A549 treated with RU486 at 1 μM for 4 hours (cell line): ENCODE measurements at places on chromosomes 2 and 18. TPM values are rescaled to one million over a fixed set of nuclear protein-coding genes. Genes with fewer than 3 reads are reported as not detected.

Gene KIF1A
- 0.56 to 0.75 TPM (median 0.66 TPM) in 5 replicates for total RNA-seq

Gene DDX18
- 71.7 to 79.5 TPM (median 75.4 TPM) in 5 replicates for total RNA-seq

Gene RAB6D
- 0.09 TPM in 1 of 5 replicates, not detected in the others for total RNA-seq

Gene ADGRF3
- total RNA-seq, result 0.10 to 0.22 TPM (median 0.17 TPM) in 3 of 5 replicates, not detected in the others

Gene FSHR
- total RNA-seq, result 0.07 TPM in 1 of 5 replicates, not detected in the others

Gene LHCGR
- total RNA-seq, result not detected in 5 replicates

Gene RALB
- total RNA-seq, result 56.8 to 83.8 TPM (median 71.4 TPM) in 5 replicates

Gene CCDC68
- total RNA-seq, result 0.92 to 3.9 TPM (median 3.4 TPM) in 5 replicates

Gene CNNM3
- total RNA-seq, result 10.6 to 16.0 TPM (median 15.8 TPM) in 5 replicates

Gene CD226
- 0.08 to 0.10 TPM (median 0.09 TPM) in 3 of 5 replicates, not detected in the others for total RNA-seq

Gene BOLL
- total RNA-seq, result not detected in 5 replicates

Gene AOX1
- total RNA-seq, result 2.8 to 3.8 TPM (median 3.6 TPM) in 5 replicates

Gene STK16
- 27.5 to 32.6 TPM (median 31.0 TPM) in 5 replicates for total RNA-seq

Gene C2orf66
- 0.07 to 0.19 TPM (median 0.13 TPM) in 3 of 5 replicates, not detected in the others for total RNA-seq

Gene UGT1A8
- 0.06 to 0.13 TPM in 2 of 5 replicates, not detected in the others for total RNA-seq

Gene DPP4
- total RNA-seq, result 0.30 to 0.71 TPM (median 0.62 TPM) in 5 replicates

Gene GALM
- 17.5 to 21.1 TPM (median 17.7 TPM) in 5 replicates for total RNA-seq

Gene SPP2
- total RNA-seq, result not detected in 5 replicates

Gene ZDBF2
- total RNA-seq, result 0.59 to 1.6 TPM (median 1.3 TPM) in 5 replicates

Gene NDC80
- 8.5 to 17.2 TPM (median 14.1 TPM) in 5 replicates for total RNA-seq

Gene UGT1A7
- total RNA-seq, result 3.4 to 6.3 TPM (median 3.9 TPM) in 5 replicates

Gene TPO
- total RNA-seq, result 0.06 to 0.40 TPM (median 0.20 TPM) in 5 replicates

Gene DUSP19
- 0.17 to 0.87 TPM (median 0.45 TPM) in 5 replicates for total RNA-seq

Gene PTPRN
- 0.87 to 2.0 TPM (median 1.3 TPM) in 5 replicates for total RNA-seq

Gene REG1B
- total RNA-seq, result not detected in 5 replicates

Gene NETO1
- not detected in 5 replicates for total RNA-seq

Gene C2orf81
- 1.9 to 3.5 TPM (median 3.2 TPM) in 5 replicates for total RNA-seq

Gene CTLA4
- not detected in 5 replicates for total RNA-seq

Gene PRSS56
- 0.14 to 0.27 TPM (median 0.22 TPM) in 4 of 5 replicates, not detected in the other for total RNA-seq

Gene MC2R
- not detected in 5 replicates for total RNA-seq

Gene CCT4
- 302 to 322 TPM (median 316 TPM) in 5 replicates for total RNA-seq

Gene PGAP1
- total RNA-seq, result 1.1 to 3.3 TPM (median 2.9 TPM) in 5 replicates

Gene DYNC2LI1
- 11.9 to 19.3 TPM (median 14.9 TPM) in 5 replicates for total RNA-seq

Gene SERPINB12
- total RNA-seq, result not detected in 5 replicates

Gene IL1F10
- not detected in 5 replicates for total RNA-seq

Gene PROKR1
- total RNA-seq, result not detected in 5 replicates

Gene SRBD1
- total RNA-seq, result 7.4 to 9.6 TPM (median 7.7 TPM) in 5 replicates

Gene ATOH8
- total RNA-seq, result 5.2 to 7.1 TPM (median 5.9 TPM) in 5 replicates

Gene FN1
- total RNA-seq, result 153 to 242 TPM (median 177 TPM) in 5 replicates

Gene VWC2L
- total RNA-seq, result not detected in 5 replicates

Gene RIT2
- not detected in 5 replicates for total RNA-seq

Gene HRH4
- total RNA-seq, result 0.02 TPM in 1 of 5 replicates, not detected in the others

Gene NCK2
- total RNA-seq, result 20.4 to 29.2 TPM (median 24.5 TPM) in 5 replicates

Gene CYS1
- 0.90 to 1.6 TPM (median 1.4 TPM) in 5 replicates for total RNA-seq

Gene HS6ST1
- total RNA-seq, result 9.1 to 14.4 TPM (median 12.9 TPM) in 5 replicates

Gene CASP8
- 34.3 to 40.4 TPM (median 36.8 TPM) in 5 replicates for total RNA-seq

Gene IGFBP5
- 0.14 to 0.32 TPM (median 0.29 TPM) in 5 replicates for total RNA-seq

Gene IFIH1
- 0.89 to 2.0 TPM (median 1.1 TPM) in 5 replicates for total RNA-seq

Gene FBXO15
- total RNA-seq, result 0.54 to 1.6 TPM (median 0.84 TPM) in 5 replicates
